Activated T-helper 9 cell treated with anti-CD3 and anti-CD28 coated beads, Interleukin-2, amount 50 U/mL, for 16 hours (primary cell): ENCODE measurements at places on chromosomes 3 and 15.

- DNase-seq, result no peak
Measured at GRCh38 chr3:15460891-15461531, 33.6 kb downstream of the EAF1 start.

DNA sequence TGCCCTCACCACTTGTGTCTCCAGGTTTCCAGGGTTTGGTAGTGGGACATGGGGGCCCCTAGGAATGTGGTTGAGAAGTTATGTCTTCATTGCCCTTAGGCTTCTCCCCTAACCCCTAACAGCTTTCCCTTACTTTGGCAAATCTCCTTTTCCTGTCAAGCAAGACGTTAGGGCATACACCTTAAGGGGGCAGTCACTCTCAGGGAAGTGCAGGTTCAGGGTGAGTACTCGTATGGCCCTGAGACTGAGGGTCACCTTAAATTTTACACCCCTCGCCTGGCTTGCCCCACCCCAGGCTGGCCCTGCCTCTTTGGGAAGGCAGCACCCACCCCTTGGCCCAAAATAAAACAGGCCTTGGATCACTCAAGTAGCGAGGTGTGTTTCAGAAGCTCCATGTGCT lies 33.5 kb downstream of the POLR2M start:
- no peak for DNase-seq

DNA sequence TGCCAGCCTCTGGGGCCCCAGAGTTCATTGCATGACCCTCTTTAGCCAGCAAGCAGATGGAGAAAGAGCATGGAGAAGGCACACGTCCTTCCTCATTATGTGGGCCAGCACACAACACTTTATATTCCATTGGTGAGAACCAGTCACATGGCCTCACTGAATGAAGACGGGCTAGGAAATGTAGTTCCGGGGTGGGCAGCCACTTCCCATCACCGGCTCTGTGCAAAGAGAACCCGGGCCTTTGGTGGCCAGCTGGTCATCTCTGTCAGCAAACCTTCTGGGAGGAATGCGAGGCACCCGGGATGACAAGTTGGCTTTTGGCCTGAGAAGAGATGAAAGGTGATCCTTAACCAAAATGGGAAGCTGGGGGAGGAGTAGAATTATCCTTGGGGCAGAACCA lies 90.2 kb upstream of the VGLL4 start:
- DNase-seq, result no peak

- no peak for DNase-seq
Measured at GRCh38 chr3:9944271-9944670, 7.9 kb downstream of the PRRT3 start.

DNA sequence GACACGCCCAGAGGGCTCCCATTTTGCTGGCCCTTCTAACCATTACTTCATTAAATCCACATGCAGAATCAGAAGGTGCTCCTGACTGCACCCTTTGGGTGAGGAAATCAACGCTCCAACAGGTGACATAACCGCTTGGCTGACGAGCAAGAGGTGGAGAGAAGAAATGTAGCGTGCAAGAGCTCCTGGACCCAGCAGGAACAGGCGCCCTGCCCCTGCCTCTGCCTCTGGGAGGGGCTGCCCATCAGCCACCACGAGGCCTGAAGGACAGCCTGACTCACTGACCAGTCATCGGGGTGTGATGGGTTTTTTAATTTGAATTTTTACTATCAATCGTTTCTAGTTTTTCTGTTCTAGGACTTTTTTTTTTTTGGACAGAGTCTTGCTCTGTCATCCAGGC lies 218.2 kb downstream of the ADAMTS17 start:
- DNase-seq, result no peak

DNA sequence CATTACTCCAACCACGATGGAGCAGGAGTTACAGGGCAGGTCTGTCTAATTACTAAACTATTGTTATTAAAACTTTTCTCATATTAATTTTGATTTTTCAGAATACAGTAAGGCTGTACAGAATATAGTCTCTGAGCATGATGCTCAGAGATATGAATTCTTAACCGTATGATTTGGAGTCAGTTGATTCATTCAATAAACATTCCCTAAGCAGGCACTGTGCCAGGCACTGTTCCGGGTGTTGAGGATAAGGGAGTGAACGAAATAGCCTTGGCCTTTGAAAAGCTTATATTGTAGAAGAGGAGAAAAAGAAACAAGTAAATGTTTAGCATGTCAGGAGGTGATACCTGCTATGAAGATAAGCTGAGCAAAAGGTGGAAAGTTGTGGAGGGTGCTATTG lies 187.3 kb downstream of the KCNAB1 start:
- no peak for DNase-seq

- no peak for DNase-seq
Measured at GRCh38 chr3:150736316-150736719, 26.7 kb downstream of the SIAH2 start.
